Fibroblast of skin of abdomen (primary cell): ENCODE measurements at places on chromosomes 12 and 14.
A peak's percentile ranks its signal among the peaks of the same experiment; 100 is the strongest.

DNA sequence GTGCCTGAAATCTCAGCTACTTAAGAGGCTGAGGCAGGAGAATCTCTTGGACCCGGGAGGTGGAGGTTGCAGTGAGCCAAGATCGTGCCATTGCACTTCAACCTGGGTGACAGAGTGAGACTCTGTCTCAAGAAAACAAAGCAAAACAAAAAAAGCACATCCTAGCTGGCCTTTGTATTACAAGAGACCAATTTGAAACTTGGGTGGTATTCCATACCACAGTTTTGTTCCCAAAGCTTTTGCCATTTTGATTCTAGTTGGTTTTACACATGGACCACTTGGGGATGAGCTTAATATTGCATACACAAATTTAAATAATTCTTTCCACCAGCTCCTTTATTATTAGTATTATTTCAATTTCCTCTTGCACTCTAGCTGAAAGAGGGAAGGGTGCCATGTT lies 276.9 kb upstream of the SLC16A7 start:
- no peak for DNase-seq

DNA sequence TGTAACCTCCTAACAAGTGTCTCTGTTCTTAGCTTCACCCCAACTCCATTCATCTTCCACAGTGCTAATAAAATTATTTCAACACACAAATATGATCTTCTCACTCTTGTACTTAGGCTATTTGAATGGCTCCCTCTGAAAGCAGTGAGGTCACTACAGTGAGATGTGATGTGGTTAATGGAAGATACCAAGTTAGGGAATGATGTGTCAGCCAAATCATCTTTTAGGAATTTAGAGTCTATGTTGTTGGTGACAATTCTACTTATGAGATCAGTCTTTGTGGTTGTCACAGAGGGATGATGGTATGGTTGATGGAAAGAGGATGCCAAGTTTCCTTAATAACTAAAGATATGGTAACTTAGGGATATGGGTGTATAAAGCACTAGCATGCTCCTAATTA lies 57.6 kb downstream of the POLR3B start:
- DNase-seq, result peak; percentile 81

DNA sequence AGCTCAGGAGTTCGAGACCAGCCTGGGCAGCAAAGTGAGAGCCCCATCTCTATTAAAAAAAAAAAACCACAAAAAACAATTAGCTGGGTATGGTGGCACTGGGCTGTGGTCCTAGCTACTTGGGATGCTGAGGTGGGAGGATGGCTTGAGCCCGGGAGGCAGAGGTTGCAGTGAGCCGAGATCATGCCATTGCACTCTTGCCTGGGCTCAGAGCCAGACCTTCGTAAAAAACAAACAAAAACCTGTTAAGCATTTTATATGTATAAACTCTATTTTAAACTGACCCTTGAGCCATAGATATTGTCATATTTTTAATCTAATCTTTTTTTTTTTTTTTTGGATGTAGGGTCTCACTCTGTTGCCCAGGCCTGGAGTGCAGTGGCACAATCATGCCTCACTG lies 35.7 kb downstream of the DNM1L start:
- no peak for DNase-seq

- DNase-seq, result no peak
Measured at GRCh38 chr12:105192624-105193225, 43.2 kb downstream of the APPL2 start.

- no peak for DNase-seq
Measured at GRCh38 chr12:49942921-49943624, 7.5 kb upstream of the AQP2 start.

DNA sequence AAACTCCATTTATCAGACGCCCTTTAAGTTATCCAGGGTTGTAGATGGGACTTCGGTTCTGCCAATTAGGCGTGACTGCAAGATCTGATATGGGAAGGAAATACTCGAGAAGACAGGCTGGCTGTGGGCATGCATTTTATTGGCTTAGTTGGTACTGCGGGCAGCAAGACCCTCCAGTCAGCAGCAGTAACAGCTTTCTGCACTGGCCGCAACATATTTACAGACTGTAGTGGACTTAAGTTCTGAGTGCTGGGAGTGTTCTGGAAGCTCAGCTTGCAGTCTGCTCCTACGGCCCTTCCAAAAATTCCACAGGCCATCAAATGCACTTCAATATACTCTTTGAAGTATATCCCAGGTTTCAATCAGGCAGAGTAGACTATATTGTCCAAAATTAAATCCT lies 21.1 kb downstream of the KITLG start:
- no peak for DNase-seq

DNA sequence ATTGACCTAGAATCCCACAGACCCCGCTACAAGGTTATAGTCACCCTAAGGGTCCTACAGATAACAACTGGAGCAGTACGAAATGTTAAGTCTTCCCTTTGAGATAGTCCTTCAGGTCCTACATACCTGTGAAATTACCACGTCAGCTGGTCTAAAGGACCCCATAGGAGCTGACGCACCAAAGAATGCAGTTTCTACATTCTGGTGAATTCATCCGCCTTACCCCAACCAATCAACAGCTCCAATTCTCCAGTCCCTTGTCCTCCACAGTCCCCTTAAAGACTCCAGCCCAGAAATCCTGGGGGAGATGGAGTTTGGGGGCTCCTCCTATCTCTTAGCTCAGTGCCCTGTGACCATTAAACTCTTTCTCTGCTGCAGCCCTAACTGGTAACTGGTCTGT lies 36.2 kb upstream of the PRMT8 start:
- no peak for DNase-seq

DNA sequence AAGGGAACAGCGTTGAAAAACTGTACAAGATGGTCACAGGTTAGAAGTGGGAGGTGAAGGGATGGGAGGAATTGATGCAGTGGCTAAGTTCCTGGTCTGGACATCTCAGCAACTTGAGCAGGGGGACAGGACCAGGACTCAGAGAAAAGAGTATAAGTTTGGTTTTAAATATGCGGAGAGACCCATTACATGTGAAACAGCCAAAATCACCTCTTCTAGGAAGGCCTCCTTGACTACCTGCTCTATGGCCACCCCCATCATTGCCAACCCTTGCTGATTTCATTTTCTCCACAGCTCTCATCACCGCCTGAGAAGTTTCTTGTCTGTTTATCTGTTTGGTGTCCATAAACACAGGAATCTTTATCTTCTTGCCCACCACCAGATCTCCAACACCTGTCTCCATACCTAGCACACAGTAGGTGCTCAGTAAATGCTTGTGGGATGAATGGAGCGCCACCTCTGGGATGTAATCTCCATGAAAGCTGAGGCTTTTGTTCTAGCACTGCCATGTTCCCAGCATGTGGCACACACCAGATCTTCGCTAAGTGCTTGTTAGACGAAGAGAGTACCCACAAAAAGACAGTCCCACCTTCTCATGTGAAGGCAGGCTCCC lies 11.2 kb upstream of the PHETA1 start:
- DNase-seq, result no peak

- peak; percentile 55 for DNase-seq
Measured at GRCh38 chr14:64510825-64511671, 6.5 kb downstream of the ZBTB1 start.

DNA sequence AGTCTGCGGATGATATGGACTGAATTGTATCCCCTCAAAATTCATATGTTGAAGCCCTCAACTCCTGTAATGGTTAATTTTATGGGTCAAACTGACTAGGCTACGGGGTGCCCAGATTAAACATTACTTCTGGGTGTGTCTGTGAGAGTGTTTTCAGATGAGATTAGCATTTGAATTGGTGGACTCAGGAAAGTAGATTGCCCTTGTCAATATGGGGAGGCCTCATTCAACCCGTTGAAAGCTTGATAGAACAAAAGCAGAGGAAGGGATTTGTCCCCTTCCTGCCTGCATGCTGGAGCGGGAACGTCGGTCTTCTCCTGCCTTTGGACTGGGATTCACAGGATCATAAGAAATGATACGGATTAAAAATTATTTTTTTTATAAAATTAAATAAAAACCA lies 84.5 kb downstream of the BBS10 start:
- no peak for DNase-seq

DNA sequence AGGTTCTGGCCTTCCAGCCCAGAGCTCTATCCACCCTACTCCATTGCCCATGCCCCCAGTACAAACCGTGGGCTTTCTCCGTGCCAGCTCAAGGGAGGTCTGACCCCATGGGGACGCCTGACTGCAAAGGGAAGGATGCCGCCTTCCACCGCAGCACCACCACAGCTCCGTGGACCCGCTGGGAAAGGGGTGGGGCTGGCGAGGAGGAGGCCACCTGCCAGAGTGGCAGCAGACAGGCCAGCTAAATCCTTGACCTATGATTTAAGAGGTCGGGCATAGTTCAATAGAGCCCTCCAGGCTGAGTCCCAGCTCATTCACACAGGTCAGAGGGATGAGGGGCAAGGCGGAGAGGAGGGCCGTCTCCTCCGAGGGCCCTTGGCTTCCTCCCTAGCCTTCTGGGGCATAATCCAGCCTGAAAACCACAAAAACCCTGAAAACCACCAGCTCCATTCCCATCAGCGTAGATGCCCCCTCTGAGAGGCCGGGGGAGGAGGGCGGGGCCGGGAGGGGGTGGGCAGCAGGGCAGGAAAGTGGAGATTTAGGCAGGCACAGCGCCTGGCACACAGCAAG lies 14.9 kb upstream of the FIGNL2 start:
- DNase-seq, result no peak

GRCh38 chr14:57871459-57872080 lies 5.7 kb upstream of the SLC35F4 start:
- DNase-seq, result peak; percentile 64

DNA sequence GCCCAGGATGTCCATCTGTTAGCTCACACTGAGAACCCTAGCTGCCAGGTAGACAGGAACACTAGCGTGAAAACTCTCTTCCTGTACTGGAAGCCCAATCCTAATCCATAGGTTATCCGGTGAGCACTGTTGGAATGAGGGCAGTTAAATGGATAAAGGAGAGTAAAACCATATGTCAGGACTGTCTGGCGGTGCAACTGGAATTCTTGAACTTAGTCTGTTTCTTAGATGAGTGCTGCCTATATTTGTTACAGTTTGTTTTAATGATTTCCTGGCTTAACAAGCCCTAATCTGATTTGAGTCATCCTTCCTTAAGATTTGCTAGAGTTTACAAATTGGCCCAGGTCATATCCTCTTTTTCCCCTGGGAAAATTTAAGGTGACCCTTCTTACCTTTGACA lies 104.7 kb downstream of the ANO4 start:
- no peak for DNase-seq

- DNase-seq, result no peak
Measured at GRCh38 chr14:68958553-68958952, 20.5 kb downstream of the ACTN1 start.

GRCh38 chr14:81430235-81430634 lies 30.1 kb upstream of the STON2 start:
- DNase-seq, result no peak

- no peak for DNase-seq
Measured at GRCh38 chr12:13061377-13061776, 17.2 kb downstream of the FAM234B start.

DNA sequence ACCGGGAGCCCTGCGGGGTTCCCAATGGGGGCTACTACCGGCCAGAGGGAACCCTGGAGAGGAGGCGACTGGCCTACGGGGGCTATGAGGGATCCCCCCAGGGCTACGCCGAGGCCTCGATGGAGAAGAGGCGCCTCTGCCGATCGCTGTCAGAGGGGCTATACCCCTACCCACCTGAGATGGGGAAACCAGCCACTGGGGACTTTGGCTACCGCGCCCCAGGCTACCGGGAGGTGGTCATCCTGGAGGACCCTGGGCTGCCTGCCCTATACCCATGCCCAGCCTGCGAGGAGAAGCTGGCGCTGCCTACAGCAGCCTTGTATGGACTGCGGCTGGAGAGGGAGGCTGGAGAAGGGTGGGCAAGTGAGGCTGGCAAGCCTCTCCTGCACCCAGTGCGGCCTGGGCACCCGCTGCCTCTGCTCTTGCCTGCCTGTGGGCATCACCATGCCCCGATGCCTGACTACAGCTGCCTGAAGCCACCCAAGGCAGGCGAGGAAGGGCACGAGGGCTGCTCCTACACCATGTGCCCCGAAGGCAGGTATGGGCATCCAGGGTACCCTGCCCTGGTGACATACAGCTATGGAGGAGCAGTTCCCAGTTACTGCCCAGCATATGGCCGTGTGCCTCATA lies 9.7 kb downstream of the TNS2 start:
- no peak for DNase-seq

DNA sequence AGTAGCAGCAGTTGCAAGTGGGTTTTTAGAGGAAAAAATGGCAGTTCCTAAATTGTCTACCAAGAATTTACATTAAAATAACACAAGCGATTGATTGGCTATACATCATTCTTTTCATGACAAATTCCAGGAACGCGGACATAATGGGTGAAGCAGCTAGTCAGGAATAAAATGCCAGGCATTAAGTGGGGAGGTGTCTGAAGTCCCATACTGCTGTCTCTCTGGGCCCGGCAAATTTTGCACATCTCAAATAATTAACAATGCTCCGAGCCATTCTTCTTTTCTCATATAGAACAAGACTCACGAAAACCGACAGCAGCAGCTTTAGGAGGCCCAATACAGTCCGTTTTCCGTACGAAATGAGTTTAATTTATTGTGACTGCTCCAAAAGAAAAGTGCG lies 696 bp downstream of the RPL36AL start:
- no peak for DNase-seq

DNA sequence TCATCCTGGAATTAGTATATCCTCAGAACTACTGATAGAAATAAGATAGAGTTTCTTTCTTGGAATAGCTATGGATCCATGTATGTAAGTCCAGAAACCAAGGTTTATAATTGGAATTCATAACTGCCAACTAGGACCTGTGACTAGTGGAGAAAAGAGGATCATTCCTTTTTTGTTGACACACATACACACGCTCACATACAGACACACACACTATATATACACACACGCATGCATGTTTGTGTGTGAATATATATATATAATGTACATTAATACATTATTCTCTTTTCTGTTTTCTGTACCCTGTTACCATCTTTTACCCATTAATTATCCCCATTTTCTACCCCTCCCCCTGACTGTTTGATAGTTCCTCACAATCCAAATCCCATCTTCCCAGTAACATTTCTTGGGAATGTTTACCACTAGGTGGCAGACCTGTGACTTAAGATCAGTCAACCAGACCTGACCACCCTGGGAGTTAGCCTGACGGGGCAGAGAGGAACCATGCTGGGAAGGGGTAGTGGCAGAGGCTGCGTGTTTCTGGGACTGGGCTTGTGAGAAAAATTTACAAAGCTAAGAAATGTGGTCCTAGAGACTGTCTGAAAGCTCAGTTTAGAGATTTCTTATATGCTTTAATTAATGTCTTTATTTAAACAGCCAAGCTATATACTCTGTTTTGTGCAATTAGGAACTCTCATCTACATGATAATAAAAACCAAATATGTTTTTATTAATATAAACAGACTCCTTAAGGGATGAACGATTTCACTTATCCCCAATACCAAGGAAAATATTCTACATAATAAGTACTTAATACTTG lies 308.0 kb downstream of the PPFIA2 start:
- peak; percentile 70 for DNase-seq

- DNase-seq, result peak; percentile 57
Measured at GRCh38 chr12:92539110-92539749, 163.6 kb upstream of the PLEKHG7 start.

- DNase-seq, result no peak
Measured at GRCh38 chr12:116425256-116426193, 133.7 kb upstream of the MAP1LC3B2 start.
